ENCODE measurements at places on chromosomes 3 and 15.
A peak's percentile ranks its signal among the peaks of the same experiment; 100 is the strongest.

DNA sequence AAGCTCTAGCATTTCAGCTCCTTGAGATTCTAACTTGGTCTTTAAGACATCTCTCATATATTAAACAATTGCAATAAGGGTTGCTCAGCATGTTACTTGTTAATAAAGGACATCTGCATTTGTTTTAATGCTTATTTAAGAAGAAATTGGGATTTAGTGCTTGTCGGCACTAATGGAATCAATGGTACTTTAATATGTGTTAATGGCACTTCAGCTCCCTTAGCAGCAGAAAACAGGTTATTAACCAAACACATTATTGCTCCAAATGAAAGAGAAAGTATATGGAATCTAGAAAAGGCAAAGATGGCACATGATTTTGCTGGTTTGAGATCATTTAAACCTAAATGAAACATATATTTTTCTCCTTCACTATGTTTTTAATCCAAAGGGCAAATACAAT, 137.3 kb upstream of the GOLIM4 start:
- no peak for DNase-seq

GRCh38 chr3:194091141-194091540, 44.8 kb upstream of the HES1 start:
- DNase-seq, result no peak

- DNase-seq, result no peak
These were observed 79.6 kb downstream of the CGNL1 start for GRCh38 chr15:57455929-57456328.

- DNase-seq, result no peak
These were observed 61.7 kb downstream of the GBE1 start for GRCh38 chr3:81699536-81700320.

- no peak for DNase-seq
These were observed 84.7 kb downstream of the CORO2B start for GRCh38 chr15:68663526-68663925.

DNA sequence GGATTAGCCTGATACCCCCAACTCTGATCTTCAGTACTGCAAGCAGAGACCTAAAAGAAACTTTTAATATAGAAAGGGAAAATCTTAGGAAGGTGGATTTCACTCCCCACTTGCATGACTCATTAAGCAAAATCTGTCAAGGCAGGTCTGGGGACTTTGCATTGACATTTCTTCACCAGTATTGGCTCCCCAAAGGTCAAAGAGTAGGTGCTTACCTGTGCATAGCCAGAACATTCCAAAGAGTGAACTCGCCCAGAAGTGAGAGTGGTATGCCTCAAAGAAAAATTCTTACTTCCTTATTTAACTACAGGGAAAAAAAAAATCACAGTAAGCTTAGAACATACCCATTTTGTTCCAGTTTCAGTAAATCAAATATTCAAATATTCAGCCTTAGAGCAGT, 140.9 kb upstream of the TP63 start:
- DNase-seq, result no peak

DNA sequence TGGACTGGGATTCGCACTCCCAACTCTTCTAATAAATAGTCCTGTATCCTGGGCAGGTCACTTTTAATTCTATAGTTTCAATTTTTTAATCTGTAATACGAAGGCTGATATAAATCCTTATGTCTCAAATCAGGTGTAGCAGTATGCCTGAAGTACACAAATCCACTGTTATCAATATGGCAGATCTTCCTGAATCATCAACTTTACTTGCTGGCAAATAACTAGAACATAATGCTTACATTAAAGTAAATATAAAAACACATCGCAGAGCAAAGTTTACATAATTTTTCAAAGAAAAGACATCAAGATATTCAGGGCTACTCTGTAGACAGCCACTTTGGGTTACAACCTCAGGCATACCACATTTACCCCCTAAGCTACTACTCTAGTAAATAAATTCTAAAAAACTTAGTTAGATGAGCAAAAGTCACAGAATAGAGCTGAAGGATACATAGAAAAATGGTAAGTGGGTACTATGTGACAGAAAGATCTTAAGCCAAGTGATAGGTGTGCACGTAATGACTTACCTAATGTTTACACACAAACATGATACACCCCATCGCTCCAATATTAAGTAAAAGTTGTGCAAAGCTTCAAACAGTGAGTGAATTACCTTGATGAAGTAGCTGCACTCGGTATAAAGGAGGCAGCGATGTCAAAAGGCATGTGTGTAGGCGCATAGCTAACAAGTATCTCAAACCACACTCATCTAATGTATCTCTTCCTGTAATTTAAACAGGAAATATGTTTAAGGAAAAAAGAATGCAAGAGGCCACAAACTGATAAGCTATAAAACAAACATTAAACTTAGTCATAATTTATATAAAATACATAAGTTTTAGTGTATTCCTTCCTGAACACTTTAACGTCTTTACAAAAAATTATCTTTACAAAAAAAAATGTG, 127.9 kb downstream of the DMXL2 start:
- DNase-seq, result no peak

GRCh38 chr3:22971497-22971896, 231.6 kb upstream of the UBE2E2 start:
- no peak for DNase-seq

- no peak for DNase-seq
These were observed 365.2 kb upstream of the DPH6 start for GRCh38 chr15:35911052-35911777.

- DNase-seq, result no peak
These were observed 294.2 kb upstream of the SEMA6D start for GRCh38 chr15:47422881-47423665.

DNA sequence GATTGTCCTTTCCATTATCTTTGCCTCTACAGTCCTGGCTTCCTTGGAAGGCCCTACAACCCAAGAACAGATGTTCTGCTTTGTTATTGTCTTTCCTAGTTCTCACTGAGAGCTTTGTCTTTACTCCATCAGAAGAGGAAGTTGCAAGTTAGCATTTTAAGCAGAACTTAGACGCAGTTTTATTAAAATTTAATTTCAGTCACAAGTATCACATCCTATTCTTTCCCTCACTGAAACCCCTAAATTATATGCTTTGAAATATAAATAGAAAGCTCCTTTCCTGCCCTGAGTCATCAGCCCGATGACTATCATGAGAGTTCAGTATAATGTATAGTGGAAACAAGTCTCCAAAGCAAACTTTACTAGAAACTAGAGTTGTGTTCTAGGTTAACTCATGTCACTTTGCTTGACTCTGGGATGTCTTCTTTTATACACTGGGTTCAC, 291.2 kb upstream of the RBMS3 start:
- no peak for DNase-seq

DNA sequence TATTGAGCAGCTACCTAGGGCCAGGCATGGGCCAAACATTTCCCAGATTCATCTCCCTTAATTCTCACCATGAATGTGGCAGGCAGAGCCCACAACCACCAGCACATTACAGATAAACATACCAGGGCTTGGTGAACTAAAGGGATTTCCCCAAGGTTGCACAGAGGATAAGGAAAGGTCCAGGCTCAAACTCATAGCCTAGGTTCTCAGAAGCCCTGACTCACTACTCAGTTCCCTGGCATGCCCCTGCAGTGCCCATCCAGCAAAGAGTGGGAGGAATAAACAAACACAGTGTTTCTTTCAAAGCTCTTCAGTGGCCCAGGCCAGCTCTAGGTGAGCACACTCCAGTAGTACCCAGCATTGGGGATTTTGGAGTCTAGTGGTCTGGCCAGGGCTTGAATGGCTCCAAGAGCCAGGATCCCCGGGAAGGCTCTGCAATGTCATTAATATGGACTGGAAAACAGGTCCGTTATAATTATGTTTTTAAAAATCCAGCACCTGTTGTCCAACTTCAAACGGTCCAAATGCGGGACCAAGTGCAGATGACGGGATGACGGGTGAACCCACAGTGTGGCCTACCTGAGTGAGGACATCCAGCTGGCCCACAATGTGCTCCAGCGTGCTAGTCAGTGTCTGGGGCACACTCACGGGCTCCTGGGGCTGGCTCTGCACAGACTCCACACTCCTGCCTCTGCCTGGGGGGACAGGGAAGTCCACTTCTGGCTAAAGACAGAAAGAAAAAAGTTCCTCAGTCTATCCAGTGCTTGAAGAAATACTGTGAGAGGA, 39.8 kb upstream of the DUSP7 start:
- DNase-seq, result no peak

GRCh38 chr15:78207110-78207458, 27.3 kb downstream of the ACSBG1 start:
- DNase-seq, result no peak

DNA sequence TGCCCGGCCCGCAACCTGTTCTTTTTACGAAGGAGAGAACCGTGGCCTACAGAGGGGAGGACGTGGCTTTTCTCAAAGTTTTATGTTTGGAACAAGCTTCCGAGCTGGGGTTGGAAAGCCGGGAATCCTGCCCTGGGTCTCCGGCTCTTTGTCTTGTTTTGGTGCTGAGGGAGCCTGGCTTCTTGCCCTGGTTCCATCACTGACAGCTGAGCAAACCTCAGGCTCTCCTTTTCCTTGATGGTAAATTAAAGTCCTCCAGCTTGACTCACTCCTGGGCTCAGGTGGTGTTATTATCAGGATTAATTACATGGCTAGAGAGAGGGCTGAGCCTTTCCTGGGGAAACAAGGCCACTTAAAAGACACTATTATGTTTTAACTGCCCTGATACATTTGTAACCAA, 289.5 kb upstream of the RGMA start:
- peak; percentile 55 for DNase-seq

- peak; percentile 87 for DNase-seq
These were observed at the start of gene PLXND1 for GRCh38 chr3:129606636-129607390. Gene PLXND1, minus strand, starts transcription at chr3:129606676. Its CDS starts 37 bp downstream, at chr3:129606639.

DNA sequence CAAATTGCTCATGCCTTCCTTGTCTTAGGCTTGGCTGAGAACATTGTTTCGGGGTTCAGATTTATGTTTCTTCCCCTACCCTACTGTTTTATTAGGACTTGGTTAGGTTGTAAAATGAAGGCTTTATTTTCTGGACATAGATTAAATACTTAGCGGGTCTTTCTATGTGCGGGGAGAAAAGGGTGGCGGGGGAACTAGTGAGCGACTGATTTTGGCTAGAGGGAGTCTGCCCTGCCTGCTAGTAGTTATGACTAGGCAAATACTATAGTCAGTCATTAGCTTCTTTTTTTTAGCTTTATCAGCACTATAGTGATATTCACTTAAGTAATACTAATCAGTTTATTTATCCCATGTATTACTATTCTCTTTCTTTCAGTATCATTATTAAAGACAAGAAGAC, 3.6 kb downstream of the CADM2 start:
- no peak for DNase-seq

DNA sequence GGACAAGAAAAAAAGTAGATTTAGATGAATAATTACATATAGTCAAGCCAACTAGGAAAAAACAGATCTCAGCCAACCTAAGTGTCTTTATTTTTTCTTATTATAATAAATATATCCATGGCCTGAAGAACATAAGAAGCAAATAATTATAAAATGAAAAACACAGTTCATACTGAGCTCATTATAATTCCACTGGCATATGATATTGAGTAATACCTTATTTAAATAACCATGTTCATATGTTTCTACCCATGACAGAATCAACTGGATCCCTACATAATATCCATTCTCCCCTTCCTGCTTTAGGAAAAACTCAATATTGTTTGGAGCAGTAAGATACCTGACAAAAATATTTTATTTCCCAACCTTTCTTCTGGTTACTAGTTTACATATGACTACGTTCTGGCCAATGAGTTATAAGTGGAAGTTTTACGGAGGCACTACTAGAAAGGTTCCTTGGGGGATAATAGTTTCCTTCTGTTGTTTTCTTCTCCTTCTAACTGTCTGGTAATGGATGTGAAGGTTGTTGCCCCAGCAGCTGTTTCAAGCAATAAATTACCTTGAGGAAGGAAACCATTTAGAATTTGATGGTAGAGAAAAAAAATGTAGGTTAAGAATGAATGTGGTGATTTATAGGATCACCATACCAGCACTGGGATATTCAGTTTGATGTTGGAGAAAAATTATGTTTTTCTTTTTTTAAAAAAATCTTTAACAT, 184.1 kb upstream of the MBNL1 start:
- DNase-seq, result no peak

- no peak for DNase-seq
These were observed 8.7 kb upstream of the WNT7A start for GRCh38 chr3:13888576-13888975.

GRCh38 chr15:46127361-46127874, 492.6 kb downstream of the SQOR start:
- no peak for DNase-seq

DNA sequence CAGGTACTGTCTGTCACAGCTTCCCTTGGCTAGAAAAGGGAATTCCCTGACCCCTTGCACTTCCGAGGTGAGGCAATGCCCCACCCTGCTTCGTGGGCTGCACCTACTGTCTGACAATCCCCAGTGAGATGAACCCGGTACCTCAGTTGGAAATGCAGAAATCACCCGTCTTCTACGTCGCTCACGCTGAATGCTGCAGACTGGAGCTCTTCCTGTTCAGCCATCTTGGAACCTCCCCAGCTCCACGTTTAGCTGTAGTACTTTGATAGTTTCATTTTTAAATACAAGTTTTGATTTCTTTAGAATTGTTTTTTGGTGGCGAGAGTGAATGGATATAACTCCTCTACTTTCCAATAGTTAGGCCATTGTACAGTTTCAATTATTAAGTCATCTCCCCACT, 17.8 kb upstream of the HDGFL3 start:
- no peak for DNase-seq

GRCh38 chr15:90539789-90540188, 10.1 kb downstream of the CRTC3 start:
- DNase-seq, result no peak

DNA sequence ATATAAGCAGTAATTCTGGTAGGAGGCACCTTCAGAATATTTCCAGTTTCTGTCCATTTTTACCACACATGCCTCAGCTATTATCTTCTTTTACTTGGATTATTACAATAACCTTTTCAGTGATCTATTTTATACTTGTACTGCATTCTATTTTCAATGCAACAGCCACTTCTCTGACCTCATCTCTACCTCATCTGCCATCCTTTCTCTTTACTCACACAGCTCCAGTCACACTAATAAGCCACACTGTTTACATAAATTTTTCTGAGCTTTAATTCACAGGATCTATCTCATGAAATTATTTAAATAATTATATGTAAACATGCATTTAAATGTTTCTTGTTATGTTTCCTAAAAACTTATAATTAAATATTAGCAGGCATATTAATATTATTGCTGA, 47.3 kb upstream of the BCHE start:
- peak; percentile 27 for DNase-seq

GRCh38 chr3:126376444-126376843, 18.3 kb upstream of the CFAP100 start:
- no peak for DNase-seq

DNA sequence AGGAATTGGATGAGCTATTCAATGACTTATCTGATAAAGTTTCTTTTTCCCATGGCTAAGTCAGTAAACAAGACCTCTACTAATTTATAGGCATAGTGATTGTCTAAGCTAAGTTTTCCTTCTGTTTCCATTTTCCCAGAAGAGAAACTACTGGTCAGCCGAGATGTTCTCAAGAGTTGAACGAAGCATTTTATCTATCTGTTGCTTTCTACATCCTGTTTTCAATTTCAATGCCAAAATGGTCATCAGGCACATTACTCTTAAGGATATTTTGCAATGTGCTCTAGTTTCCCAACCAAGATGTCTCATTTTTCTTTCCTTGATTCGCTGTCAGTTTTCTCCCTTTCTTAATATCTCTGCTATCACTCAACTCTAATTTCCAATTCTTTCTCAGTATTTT, 228.7 kb downstream of the MBNL1 start:
- DNase-seq, result no peak

- DNase-seq, result no peak
These were observed 52.3 kb downstream of the PCSK6 start for GRCh38 chr15:101437209-101437608.

- DNase-seq, result peak; percentile 75
These were observed 643 bp downstream of the ABCC5 start for GRCh38 chr3:184016811-184017671.

- no peak for DNase-seq
These were observed 74.1 kb downstream of the MSL2 start for GRCh38 chr3:136122006-136122405.

Data from DMS53 (cell line).